Renal cortical epithelial cell (primary cell): ENCODE measurements at places on chromosomes 11 and 22.

- DNase-seq, result no peak
Observed at GRCh38 chr11:130644187-130644586, 195.7 kb downstream of the ADAMTS15 start.

DNA sequence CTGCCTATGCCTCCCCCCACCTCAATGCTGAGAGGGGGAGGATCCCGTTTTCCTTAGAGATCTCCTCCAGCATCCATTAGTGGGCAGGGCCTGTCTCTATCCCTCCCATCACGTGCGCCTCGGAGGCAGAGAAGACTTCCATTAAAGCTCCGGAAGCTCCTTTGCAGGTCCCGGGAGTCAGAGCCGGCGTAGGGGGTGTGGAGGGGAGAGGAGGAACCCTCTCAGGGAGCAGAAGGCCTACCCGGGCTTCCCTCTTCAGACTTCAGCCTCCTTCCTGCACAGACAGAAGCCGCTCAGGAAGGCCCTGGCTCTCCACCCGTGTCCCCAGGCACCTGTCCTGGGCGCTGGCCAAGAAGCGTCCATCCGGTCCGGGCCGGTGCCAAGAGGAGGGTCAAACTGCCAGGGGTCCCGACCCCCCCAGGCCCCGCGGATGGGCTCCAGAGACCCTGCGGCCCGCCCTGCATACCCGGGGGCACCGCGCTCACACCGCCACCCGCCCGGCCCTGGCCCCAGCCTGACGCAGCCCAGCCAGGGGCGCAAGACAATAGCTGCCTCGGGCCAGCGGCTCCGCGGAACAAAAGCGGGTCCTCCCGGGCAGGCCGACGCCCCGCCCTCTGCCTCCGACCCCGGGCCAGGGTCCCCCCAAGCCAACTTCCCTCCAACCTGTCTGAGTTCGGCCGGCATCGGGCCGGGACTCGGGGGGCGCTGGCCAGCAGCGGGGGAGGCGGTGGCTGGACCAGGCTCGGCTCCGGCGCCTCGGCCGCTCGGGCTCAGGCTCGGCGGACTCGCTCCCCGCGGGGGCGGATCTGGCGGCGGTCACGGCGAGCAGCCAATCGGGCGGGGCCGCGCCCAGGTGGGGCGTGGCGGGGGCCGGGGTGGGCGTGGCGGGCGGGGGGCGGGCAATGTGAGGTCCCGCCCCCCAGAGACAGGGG lies 29.9 kb downstream of the ARVCF start:
- DNase-seq, result peak; percentile 31

DNA sequence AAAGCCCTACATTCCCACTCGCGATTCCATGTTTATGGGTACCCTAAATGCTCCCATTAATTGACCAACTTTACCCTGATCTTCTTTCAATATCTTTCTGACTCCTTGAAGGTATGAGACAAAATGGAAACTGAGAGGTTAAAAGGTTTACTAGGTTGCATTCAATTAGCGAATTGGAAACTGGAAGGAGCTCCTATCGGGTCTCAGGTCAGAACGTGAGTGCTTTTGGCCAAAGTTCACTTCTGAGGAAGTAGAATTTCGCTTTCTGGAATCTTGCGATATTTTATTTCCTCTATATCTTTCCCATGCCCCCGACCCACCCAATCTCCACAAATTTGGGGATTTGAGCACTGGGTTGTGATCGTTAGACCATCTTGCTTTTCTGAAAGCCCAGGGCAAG lies 2.6 kb downstream of the EHF start:
- no peak for DNase-seq

DNA sequence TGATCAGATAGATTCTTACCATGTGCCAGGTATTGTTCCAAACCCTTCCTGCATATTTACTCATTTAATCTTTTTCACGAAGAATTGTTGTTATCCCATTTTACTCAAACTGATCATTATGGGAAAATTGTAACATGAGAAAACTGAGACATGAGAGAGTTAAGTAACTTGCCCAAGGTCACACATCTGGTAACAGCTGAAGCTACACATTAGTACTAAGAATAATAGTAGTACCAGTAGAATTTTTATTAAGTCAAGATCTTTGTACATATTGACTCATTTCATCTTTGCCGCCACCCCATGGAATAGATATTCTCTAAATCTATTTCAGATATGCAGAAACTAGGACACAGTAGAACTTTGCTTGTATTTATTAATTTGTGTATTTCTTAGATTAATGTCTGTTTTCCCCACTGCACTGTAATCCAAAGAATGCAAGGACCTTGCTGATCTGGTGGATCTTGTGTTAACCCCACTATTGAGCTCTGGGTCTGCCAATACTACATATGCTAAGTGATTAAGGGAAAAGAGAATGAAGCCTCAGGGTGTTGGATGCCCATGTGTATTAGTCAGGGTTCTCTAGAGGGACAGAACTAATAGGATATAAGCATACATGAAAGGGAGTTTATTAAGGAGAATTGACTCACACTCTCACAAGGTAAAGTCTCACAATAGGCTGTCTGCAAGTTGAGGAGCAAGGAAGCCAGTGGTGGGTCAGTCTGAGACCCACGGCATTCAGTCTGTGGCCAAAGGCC lies 72.8 kb downstream of the PARVA start:
- peak; percentile 88 for DNase-seq
